A172 (cell line): ENCODE measurements at places on chromosomes 7 and 10.

- DNase-seq, result no peak
Measured at GRCh38 chr10:112835944-112836451, 114.0 kb upstream of the TCF7L2 start.

- no peak for DNase-seq
Measured at GRCh38 chr10:113356794-113357680, 195.8 kb upstream of the HABP2 start.

DNA sequence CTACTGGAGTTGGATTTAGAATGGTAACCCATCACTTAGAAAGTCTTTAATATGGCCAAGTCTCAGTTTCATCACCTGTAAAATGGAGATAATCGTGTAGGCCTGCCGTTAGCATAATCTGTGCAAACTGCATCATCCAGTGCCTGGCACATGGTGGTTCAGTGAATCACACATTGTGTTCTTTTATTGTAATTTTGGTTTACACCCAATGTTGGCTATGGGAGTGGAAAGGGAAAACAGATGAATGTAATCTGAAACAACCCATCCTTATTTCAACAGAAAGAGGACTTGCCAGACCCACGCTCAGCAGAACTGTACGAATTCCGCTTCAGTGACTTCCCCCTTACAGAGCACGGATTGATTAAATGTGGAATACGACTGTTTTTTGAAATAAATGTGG lies 27.5 kb downstream of the PDE6C start:
- DNase-seq, result no peak

GRCh38 chr10:120251821-120252442 lies 205.1 kb upstream of the PLPP4 start:
- no peak for DNase-seq

- no peak for DNase-seq
Measured at GRCh38 chr7:129047761-129048160, 7.2 kb downstream of the TNPO3 start.

DNA sequence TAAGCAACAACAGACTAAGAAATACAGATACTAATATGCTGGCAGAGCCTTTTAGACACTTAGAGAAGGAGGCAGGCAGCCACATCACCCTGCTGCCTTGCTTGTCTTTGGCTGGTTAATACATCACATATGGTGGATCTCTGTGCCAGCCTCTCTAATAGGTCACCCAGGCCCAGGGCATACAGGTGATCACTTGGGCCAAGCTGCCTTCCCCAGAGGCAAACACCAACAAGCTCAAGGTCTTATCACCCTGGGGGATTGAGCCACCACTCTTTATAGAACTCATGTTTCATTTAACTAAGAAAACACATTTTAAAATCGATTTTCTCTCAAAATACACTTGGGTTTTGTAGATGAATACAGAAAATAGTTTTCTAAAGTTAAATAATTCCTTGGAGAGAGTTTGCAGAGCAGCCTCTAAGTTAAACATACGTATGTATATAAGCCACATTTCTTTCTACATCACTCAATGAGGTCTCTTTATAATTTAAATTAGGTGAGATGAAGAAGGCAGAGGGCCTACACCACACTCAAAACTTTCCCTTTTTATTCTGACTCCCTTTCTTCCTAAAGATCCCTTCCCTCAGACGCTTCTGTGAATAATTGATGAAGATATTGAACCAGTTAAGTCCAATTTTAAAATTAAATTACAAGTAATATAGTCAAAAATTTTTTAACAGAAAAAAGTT lies 556.8 kb upstream of the GHITM start:
- no peak for DNase-seq

DNA sequence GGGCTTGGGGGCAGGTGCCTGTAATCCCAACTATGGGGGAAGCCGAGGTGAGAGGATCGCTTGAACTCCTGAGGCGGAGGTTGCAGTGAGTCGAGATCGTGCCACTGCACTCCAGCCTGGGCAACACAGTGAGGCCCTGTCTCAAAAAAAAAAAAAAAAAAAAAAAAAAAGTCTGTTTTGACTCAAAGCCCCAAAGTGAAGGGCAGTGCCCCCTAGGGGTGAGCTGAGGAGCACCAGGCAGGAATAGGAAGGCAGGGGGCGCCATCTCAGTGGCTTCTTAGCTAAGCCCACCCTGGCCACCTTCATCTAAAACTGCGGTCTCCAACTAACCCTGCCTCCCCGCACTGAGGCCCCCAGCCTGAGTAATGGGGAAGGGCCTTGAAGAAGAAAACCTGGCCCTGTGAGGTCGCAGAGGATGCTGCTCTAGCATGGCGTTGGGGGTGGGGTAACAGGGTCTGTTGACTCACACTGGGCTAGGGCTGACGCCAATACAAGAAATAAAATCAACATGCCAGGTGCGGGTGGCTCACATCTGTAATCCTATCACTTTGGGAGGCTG lies 9.8 kb downstream of the PODXL start:
- DNase-seq, result peak; percentile 79
